ENCODE measurements at places on chromosomes 11 and 22.

GRCh38 chr11:118895093-118896039 lies 11.7 kb downstream of the CXCR5 start:
- no peak for DNase-seq

GRCh38 chr22:46364341-46365165 lies 29.0 kb downstream of the TRMU start:
- DNase-seq: no peak

DNA sequence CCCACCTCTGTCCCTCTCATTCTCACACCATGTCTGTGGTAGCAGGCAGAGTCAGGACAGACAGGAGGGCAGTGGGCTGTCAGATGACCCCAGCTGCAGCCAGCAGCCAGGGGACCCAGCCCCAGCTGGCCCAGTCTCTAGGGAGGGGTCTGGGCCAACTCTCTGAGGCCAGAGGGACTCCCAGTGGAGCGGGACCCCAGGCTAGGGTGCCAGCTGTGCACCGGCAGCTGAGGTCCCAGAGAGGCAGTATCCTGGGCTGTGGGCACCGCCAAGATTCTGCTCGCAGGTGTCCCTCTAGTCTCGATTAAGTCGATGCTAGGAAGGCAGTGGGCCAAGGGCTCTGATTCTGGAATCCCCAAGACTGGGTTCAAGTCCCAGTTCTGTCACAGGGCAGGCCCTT lies 16.7 kb upstream of the FADD start:
- DNase-seq: no peak

GRCh38 chr22:21736948-21737347 lies 1.4 kb upstream of the YPEL1 start:
- DNase-seq: no peak

- DNase-seq: no peak
These were observed 27.5 kb downstream of the TPCN2 start for GRCh38 chr11:69076129-69076791.

DNA sequence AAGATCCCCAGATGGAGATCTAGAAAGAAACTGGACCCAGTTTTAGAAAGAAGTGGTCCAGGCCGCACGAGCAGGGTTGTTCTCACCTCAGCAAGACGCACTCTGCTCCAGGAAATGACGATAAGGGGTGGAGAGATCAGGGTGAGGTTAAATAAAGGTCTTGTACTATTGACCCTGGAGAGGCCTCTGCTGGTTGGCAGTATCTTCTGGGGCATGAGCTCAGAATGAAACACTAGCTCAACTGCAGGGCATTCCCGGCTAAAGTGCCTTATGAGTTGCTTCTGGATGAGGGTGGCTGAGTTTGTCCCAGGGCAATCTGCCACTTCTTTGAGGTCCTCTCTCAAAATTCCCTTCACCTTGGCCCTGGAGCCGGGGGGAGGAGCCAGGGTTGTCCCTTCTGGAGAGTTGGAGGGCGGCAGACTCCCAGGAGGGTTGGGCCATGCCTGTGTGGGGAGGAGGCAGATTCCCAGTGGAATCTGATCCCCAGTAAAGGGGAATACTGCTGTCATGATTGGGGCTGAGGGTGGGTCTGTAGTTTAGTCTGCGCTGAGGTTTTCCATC lies 10.9 kb downstream of the USP2 start:
- DNase-seq: no peak

DNA sequence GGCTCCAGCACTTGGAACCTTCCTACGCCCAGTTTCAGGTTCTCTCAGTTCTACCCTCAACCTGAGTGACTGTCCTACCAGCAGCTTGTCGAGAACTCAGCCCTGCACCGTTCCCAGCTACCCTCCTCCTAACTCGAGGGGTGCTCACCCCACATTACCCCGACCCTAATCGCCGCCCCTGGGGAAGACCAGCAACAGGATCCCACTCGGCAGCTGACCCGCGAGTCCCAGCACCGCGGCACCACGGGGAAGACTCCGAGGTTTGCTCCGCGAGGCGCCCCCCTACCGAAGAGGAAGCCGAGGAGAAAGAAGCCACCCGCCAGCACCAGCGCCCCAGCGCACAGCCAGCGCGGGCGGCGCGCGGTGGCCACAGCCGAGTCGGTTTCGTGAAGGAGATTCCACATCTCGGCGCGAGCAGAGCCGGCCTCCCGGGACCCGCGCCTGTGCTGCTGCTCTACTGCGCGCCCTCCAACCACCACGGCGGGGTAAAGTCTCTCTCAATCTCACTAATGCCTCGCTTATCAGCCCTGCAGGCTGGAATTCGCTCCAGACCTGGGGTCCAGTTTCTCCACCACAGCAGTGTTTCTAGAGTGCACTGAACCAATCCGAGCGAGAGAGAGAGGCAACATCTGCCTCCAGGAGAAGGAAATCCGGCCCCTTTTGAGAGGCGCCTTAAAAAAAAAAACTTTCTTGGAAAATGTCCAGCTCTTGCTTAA lies at the start of gene FOLH1:
Gene FOLH1 (minus strand): TSS at position 597 of the 716 bp plus-strand sequence. CDS start 193 bp downstream, at position 404.
- DNase-seq: no peak

- DNase-seq: no peak
These were observed 88.4 kb upstream of the RTL6 start for GRCh38 chr22:44586351-44586990.

DNA sequence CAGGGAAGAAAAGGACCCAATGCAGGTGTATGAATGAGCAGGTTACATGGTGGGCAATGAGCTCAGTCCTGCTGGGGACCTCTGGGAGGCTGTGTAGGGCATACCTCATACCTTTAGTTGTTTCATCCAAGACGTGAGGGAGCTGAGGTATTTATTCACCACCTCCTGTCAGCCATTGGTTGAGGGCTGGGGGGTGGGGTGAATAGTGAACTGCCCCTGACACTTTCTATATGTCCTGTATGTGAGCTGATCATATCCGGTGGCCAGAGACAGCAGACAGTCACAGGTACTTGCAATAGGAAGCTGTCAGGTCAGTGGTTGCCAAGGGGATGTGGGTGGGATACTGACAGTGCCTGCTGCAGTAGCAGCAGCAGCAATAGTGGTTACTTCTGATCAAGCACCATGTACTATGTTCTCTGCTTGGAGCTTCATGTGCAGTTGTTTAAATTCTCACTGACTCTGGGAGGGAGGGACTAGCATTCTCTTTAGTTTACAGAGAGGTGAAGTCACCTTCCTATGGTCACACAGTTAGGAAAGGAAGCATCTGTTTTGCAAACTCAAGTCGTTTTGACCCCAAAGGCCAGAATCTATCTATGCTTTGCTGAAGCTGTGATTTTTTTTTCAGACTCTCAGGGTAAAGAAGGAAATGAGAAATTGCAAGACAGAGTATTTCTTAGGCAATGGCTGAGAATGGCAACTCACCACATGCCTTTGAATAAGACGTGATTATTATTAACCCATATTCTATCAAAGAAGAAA lies 54.0 kb downstream of the MIAT start:
- DNase-seq: no peak

DNA sequence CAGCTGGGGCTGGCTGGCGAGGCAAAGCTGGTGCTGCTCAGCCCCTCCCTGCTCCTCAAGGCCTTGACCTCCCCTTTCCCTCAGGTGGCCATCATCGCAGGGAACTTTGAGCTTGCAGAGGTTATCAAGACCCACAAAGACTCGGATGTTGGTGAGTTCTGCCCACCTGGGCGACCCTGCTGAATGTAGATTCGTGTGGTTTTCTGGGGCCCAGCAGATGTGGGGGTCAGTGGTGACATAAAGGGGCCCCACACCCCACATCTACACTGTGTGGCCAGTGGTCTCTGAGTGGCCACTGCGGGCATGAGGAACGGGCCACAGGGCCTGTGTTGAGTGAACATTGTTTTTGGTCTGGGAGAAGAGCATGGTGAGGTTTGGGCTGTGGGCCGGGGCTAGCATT lies 11.9 kb downstream of the SHANK3 start:
- DNase-seq: no peak

DNA sequence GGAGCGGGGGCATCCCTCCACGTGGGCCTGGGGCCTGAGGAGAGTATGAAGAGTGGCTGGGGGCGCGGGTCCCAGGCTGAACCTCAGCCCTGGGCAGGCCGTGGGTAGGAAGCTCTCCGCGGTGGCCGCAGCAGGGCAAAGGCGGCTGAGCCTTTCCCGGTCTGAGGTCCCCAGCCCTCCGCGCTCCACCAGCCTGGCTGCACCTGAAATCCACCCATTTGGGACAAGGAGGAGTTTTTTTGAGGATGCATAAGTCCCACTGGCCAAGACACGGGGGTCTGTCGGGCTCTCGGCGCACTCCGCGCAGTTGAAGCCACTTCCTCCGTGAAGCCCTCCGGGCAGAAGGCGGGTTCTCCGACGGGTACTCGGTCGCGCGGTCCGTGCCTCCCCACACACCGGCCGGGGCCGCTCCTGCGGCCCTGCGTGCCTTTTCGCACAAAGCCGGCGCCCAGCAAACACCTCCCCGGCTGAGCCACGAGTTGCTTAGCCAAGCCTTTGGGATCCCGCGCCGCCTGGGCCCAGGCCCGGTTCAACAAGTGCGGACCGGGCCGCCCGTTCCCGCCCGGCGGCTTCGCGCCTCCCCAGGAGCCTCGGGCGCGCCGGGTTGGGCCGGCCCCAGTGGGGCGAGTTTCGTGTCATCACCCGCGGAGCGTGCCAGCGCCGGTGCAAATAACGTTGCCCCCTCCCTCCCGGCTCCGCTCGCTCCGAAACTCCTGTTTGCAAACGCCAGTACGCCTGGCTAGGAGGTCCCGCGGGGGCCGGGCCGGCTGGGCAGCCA lies 666 bp upstream of the OVOL1 start:
- DNase-seq: no peak

DNA sequence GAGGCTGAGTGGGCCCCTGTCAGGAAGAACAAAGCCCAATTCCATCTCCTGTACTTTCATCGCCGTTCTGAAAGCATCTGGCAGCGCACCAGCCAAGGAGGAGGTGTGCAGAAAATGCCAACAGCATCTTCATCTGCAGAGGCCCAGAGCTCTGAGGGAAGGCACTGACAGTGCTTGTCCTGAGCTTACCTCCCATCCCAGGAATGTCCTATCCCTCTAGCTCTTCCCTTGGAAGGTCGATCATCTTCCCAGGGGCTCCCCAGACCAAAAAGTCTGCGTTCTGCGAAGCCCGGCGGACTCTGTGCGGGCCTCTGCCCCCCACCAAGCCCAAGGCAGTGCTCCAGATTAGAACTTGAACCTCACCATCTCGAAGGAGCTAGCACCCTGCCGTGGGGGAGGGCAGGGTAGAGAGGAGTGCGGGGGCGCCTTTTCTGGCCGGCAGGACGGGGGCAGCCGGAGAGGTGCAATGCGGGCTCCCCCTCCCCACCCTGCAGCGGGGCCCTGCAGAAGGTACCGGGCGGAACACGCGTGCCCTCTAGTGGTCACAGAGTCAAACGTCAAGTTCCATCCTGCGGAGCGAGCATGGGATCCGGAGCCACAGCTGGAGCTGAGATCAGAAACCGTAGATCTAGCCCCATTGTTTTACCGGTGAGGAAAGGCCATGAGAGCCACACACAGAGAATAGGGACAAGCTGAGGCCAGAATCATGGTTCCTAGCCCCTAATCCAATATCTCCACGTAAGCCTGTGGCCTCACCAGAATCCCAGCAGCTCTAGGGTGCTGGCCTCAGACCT lies 5.0 kb downstream of the SCN2B start:
- peak; percentile 70 for DNase-seq

GRCh38 chr11:31958076-31958735 lies 132.7 kb upstream of the RCN1 start:
- DNase-seq: peak; percentile 36

- DNase-seq: no peak
These were observed 135.6 kb upstream of the ZC3H12C start for GRCh38 chr11:109957601-109958000.

GRCh38 chr11:113690619-113691569 lies 15.2 kb downstream of the TMPRSS5 start:
- DNase-seq: no peak

DNA sequence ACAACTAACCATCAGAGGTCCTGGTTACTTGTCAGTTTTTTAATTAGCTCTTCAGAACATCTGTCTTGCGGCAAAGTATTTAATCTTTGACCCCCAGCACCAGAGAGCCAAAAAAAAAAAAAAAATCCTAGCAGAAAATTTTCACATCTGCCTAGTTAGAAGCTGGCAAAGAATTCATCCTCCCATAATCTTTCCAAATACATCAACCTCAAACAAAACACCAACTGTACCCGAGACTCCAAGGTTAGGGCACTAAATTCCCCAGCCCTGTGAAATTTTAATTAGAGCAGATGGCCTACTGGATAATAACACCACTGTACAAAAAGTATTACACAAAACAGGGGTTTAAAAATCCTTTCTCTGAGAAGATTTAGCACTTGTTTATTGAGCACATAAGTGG lies 55.7 kb downstream of the RAB38 start:
- DNase-seq: no peak

GRCh38 chr22:42388130-42388797 lies 43.9 kb downstream of the NFAM1 start:
- peak; percentile 80 for DNase-seq

DNA sequence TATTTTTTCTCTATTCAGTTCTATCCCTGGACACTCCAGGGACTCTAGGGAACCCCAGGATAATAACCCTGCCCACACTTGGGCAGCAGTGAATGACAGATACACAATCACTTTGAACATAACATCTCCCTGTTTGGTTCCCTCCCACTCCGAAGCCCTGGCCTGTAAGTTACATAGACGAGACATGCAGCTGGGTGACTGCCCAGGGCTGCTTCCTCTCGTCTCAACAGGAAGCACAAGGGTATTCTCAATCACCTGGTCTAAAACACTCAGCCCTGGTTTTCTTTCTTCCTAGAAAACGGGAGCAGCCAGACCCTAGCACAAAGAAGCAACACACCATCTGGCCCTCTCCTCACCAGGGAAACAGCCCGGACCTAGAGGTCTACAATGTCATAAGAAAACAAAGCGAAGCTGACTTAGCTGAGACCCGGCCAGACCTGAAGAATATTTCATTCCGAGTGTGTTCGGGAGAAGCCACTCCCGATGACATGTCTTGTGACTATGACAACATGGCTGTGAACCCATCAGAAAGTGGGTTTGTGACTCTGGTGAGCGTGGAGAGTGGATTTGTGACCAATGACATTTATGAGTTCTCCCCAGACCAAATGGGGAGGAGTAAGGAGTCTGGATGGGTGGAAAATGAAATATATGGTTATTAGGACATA lies 19.4 kb downstream of the LAYN start:
- no peak for DNase-seq

Data from NCI-H2081 (cell line).